ENCODE measurements at places on chromosomes 2 and 18.

GRCh38 chr2:65311049-65311448 lies 83.4 kb downstream of the ACTR2 start:
- DNase-seq, result no peak

DNA sequence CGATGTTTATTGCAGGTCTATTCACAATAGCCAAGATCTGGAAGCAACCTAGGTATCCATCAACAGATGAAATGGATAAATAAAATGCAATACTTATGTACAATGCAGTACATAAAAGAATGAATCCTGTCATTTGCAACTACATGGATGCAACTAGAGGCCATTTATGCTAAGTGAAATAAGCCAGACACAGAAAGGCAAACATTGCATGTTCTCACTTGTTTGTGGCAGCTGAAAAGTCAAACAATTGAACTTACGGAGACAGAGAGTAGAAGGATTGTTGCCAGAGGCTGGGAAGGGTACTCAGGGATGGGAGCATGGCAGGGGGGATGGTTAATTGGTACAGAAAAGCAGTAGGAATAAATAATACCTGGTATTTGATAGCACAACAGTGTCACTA lies 563.9 kb downstream of the TMX3 start:
- DNase-seq, result no peak

DNA sequence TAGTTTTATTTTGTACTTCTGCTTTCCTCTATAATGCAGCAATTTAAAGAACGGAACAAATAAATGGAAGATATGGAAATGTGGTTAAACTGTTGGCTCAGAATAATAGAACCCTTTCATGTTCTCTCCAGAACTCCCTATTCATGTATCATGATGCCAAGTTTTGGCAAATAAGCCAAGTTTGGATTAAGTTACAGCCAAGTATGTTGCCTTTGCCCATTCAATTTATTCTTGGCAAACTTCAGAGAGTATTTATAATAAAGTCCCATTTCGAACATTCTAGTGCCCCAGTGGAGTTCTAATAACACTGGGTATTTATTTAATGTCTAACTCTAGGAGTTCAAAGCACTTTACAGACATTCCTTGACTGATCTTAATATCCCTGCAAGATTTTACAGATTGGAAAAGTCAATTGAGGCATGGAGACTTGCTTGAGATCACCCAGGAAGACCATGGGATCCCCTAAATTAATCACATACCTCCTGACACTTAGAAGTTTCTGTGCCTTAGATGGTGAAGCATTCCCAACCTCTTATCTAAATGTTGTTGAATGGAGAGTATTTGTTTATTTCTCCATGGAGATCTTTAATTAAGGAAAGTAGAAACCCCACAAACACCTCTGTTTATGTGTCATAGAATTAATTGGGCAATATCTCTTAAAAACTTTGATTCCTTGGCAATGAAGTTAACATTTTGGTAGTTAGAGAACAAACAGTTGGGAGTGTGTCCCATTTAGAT lies 106.7 kb downstream of the ACKR3 start:
- no peak for DNase-seq

DNA sequence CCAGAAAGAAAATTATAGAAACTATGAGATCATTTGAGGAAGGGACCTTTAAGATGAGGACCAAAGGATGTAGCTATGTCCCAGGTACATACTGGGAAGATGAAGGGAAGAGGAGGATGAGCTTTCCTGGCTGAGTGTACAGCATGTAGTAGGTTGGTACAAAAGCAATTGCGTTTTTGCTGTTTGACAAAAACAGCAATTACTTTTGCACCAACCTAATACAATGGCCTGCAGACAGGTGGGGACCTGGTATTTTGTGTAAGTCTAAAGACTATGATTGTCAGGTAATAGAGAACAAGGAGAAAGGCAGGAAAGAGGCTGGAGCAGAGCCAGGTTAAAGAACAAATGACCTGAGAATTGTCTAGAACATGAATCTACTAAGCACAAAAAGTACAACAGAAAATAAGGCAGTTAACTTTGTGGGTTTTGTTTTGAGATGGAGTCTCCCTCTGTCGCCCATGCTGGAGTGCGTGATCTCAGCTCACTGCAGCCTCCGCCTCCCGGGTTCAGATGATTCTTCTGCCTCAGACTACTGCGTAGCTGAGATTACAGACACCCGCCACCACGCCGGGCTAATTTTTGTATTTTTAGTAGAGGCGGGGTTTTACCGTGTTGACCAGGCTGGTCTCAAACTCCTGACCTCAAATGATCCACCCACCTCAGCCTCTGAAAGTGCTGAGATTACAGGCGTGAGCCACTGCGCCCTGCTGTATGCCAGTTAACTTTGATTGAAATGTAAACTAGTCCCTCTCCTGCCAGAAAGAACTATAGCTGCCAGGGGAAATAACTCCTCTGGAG lies 3.2 kb upstream of the TGOLN2 start:
- peak; percentile 58 for DNase-seq

- DNase-seq, result peak; percentile 50
These were observed 92.4 kb downstream of the DYSF start for GRCh38 chr2:71545572-71546274.

DNA sequence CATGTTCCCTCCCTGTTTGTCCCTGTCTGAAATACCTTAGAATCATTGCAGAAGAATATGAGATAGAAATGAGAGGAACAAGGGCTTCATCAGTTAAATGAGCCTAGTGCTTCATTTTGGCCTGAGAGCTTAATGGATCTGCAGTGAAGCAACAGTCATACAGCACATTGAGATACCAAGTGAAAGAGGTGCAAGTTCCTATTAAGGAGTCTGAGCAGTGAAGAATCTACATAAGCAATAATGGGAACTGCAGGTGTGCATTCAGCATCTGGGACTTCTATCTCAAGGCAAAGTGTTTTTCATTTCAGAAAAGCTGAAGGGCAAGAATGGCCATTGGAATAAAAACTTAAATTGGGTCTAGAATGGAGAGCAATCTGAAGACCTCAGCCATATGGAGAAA lies 323.2 kb upstream of the SLC39A10 start:
- DNase-seq, result no peak
